Left cardiac atrium (tissue), 4 donors: ENCODE measurements at places on chromosomes 1 and 21.

DNA sequence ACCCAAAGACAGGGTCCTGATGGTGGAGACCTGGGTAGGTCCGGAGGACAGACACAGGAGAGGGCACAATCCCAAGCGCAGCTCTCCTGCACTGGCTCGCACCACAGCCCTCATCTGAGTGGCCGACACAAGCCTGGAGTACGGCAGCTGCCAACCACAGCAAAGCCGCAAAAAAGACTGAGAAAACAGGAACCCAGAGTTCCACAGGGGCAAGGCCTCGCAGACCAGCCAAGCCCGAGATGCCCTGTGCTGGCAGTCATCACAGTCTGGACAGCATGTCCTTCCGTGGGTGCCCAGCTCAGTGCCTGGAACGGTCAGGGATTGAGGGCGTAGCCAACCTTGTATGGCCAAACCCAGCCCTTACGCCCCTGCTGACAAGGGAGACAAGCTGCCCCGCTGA, 11.4 kb downstream of the ZBTB48 start:
- DNase-seq = no peak

GRCh38 chr1:33960188-33960895, 96.5 kb downstream of the HMGB4 start:
- no peak for DNase-seq

DNA sequence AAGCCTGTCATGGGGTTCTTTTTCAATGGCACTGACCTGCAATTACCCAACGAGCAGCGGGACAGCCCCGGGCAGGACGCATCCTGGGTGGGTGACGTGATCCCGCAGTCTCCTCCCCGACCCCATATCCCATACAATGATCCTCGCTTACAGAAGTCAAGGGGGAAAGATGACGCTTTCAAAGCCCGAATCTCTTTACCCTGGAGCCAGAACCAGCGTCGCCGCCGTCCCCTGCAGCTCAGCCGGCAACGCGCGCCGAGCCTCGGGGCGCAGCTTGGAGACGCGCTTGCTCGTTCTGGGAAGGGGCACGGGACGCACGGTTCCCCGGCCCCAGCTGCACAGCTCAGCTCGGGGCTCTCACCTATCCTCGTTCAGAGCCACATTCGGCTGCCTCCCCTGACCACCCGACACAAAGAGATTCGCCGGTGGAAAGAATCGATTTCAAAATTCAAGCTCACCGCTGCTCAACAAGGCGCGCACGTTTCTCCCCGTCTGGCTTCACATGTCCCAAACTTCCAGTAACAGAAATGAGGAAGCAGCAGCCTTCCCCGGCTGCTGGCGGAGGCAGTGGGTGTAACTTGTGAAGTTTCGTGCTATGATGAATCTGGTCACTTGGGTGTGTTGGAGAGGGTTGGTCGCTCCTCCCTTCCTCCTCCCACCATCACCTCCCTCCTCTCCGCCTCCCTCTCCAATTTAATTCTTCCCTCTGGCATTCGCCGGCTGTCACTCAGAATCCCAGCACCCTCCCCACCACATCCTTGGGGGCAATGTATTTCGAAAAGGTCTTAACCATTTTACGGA, at the start of gene TIAM1:
Gene TIAM1, minus strand, starts transcription at position 582 of the 801 bp plus-strand sequence. CDS start 77,289 bp downstream, outside the sequence.
- peak; percentile 64 for DNase-seq

DNA sequence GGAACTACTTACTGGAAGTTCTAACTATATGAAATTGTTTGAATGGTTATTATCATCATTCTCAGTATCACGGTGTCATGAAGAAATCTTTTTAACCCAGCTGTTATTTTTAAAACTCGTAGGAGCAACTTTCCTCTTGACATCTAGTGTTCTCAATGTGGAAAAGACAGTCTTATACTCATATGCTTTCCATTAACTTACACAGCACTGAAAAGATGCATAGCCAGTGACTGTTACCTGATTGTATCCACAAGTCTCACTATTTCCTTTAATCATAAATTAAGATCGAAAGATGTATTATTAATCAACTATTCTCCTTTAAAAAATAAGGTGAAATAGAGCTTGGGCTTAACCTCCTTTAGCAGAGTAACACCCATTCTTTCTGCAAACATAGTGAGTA, 59.7 kb upstream of the TNFSF4 start:
- DNase-seq = no peak

DNA sequence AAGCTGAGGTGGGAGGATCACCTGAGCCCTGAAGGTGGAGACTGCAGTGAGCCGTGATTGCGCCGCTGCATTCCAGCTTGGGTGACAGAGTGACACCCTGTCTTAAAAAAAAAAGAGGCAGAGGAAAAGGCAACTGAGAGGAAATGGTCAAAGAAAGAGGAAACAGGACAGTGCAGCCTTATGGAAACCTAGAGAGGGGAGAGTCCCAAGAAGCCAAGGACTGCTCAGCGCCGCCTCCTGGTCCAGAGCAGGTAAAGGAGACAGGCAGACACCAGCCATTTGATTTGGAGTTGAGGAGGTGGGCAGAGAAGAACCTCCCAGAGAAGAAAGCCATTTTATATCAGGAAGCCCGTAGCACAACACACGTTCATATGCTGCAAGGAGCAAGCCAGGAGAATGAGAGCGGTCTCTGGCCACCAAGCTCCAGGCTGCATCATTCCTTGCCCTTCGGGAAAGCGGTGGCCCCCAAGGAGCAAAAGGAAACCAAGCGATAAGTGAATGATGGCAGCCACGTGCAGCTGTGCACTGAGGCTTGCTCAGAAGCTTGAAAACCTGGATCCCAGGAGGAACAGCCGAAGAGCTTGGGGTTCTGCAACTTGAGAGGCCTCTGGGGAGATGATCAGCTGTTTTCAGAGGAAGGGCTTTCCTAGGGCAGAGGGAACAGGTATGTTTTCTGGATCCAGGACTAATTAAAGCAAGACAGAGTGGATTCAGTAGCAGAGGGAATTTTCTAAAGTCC, 33.7 kb downstream of the LRRC42 start:
- no peak for DNase-seq

- no peak for DNase-seq
These were observed 268.5 kb downstream of the GRIK3 start for GRCh38 chr1:36765785-36766300.

DNA sequence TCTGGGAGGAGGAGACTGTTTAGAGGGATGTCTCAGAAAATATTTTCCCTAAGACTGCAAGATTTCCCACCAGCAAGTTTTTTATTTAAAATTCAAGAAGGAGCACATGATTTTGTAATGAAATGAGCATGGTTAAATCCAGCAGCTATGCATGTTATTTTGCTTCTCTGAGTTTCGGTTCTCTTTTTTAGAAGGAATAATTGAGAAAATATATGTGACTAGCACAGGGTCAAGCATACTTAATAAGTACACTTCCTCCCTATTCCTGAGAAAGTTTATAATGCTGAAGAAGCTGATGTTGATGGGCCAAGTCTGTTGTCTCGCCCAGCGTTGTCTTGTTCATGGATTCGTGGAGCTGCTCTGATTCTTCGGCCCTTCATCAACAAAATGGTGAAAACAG, 51.2 kb downstream of the EXO1 start:
- no peak for DNase-seq

DNA sequence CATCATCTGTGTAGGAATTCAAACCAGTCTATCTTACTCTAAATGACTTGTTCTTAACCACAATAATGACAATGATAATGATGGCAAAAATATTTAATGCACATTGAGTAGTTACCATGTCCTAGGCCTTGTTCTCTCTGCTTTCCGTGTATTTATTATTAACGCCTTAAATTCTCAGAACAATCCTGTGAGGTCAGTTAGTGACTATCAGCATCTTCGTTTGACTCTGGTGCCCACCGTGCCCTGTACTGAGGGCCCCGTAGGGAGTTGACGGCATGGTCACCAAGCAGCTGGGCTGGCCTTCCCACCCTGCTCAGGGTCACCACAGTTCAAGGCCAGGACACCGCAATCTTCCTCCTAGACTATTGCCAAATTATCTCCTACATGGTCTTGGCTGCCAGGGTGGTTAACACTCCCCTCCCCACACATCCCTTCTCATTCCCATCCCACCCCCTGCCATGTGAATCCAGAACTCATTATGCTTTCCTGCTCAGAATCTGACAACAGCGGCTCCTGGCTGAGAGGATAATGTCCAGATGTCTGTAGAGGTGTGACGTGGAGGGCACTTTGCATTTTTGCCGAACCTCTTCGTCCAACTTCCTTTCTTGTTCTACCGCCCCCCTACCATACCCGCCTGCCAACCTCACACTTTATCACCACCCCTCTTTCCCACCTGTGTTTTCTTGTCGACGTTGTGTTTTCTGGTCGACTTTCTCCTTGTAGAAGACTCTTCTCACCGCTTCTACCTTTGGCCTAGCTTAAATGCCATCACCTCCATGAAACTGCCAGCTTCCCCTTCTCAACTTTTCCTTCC, 33.4 kb downstream of the IGFN1 start:
- DNase-seq = no peak

DNA sequence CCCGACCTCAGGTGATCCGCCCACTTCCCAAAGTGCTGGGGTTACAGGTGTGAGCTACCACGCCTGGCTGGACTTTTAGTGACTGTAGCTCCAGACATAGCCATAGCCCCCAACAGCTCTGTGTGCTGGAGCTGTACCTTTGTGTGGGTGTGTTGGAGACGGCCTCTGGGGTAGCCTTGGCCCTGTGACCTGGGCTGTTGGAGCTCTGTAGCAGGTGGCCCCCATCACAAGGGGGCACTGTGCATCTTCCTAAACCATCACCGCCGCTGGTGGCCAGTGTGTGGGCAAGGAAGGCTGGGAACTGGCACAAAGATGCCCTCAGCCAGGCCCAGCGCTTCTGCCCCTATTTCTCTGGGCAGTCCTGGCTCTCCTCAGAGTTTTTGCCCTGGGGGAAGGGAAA, 38.4 kb upstream of the FOXO6 start:
- DNase-seq = no peak

DNA sequence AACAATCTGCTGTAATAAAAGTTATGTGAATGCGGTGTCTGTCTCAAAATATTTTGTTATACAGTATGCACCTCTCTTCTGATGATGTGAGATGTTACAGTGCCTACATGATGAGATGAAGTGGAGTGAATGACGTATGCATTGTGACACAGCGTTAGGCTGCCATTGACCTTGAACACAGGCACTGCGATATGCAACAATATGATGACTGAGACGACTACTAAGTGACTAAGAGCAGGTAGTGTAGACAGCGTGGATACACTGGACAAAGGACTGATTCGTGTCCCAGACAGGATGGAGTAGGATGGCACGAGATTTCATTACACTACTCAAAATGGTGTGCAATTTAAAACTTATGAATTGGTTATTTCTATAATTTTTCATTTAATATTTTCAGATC, 8.4 kb downstream of the SGIP1 start:
- no peak for DNase-seq

GRCh38 chr1:174049514-174049913, 27.4 kb upstream of the RC3H1 start:
- DNase-seq = no peak

- DNase-seq = no peak
These were observed 35.4 kb downstream of the PGM1 start for GRCh38 chr1:63628607-63629006.

DNA sequence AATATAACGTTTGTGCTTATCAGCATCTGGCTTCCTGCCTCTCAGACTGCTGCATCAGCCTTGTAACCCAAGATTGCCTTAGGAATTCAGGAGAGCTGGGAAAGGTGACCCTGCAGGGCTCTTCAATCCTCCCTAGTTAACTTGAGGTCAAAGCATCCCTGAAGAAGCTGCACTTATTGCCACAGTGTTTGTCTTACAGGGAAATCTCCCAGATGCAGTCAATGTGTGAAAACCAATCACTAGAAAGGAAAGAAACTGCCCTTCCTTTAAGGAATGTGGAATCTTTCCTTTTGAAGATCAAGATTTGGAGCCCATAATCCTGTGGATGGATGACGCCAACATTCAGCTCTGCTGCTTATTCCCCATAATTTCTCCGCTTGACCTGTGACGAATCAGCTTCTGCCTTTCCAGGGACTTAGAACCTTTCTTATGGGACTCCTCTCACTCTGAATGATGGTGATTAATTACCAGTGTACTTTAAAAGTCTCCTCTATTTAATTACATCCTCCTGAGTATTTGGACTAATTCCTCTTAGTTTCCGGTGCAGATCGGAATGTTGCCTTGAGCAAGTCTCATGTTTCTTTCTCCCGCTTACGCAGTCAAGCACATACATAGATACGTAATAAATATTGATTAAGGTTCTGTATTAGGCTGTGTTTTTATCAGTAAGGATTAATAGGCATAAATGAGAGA, 14.4 kb downstream of the ADAMTS5 start:
- DNase-seq = no peak

GRCh38 chr1:46183079-46183847, 7.0 kb upstream of the P3R3URF start:
- peak; percentile 76 for DNase-seq

DNA sequence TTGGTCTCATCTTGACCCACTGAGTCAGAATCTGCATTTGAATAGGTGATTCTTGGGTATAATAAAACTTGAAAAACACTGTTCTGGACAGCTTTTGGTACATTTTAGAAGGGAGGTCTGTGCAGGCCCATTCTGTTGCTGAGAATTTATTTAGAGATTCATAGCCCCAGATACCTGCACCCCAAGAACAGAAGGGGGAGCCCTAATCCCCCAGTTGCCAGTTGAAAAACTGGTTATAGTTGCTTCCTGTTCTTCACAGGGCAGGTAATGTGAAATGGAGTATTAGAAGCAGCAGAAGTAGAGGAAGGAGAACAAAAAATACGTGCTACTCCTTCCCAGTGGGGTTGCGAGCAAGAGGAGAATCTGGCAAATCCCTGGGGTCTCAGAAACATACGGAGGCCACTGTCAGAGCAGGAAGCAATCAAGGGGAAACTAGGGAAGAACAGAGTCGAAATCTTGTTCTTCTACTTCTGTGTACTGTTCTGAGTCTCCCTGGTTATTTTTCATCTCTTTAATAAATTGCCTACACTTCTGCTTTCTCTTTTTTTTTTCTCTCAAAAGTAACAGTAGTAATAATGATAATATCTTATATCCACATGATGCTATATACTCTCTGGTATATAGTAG, 4.6 kb upstream of the CLCA2 start:
- no peak for DNase-seq

GRCh38 chr1:20726118-20726911, 6.2 kb downstream of the SH2D5 start:
- no peak for DNase-seq
